NCI-H1092 (cell line): ENCODE measurements at places on chromosomes 12 and 14.

GRCh38 chr12:109139360-109139759 lies 23.0 kb downstream of the ACACB start:
- no peak for DNase-seq

- DNase-seq: no peak
Observed at GRCh38 chr12:110965574-110965973, 45.2 kb upstream of the MYL2 start.

DNA sequence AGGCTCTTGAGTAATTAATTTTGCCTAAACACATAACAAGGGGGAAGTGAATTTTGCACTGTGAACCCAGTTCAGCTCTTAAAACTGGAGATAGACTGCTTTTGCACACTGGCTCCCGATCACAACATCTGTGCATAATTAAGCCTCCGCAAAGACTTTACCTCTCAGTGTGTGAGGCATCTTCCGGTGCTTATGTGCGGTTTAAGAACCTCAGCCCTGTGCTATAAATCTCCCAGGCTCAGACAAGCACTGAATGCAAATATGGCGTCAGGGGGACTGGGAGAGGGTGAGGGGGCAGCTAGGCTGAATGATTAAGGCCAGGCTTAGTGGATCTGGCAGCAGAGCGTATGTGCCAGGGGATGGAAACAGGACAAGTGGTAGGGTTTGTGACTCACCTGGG lies 103.3 kb downstream of the ADCK1 start:
- no peak for DNase-seq

DNA sequence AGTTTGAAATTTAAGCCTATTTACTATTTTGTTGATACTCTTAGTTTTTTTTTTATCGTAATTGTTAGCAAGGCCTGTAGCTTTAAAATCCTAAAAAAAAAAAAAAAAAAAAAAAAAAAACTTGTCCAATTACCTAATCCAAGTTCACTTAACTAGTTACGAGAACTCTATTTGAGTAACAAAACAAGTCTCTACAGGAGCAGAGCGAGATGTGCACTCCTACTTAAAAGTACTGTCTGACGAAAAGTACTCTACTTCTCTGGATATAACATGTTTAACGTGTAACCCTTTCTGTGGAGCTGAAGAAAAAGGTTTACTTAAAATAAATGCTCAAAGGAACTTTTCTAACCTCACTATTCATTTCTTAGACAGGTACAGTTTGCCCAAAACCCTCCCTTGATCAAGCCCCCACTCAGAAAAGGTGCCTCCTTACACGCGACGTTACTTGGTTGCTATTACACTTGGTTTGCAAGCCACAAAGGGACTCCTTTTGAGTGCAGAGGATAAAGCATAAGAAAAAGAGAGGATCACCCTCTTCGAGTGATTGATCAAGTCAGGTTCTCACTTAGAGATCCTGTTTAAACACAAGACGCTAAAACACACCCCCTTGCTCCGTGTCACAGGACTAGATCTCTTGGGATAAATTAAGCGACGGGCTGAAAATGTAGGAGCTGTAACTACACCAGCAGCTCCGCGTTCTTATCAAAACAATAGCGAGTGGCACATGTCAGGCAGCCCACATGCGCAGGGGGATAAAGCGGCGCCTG lies 2.2 kb downstream of the BAZ1A start:
- no peak for DNase-seq

- DNase-seq: peak; percentile 83
Observed at GRCh38 chr14:37172024-37172869, at the start of gene SLC25A21. Gene SLC25A21, minus strand, starts transcription at chr14:37172606.

- DNase-seq: no peak
Observed at GRCh38 chr12:112537710-112538396, 119.1 kb downstream of the PTPN11 start.

DNA sequence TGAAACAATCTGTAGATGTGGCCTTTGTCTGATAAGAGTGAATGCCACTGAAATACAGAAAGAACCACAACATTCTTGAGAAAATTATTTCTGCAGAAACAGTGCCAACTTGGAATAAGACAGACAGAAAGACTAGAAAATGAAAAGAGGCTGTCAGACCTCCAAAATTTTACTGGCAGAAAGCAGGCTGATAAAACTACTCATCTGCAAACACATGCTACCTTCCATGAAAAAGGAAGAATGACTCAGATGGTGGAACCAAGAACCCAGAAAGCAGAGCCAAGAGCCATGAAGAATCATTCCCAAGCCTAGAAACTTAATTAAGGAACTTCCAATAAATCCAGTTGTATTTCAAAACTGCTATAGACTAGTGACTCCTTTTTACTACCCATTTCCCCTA lies 31.9 kb upstream of the OSBPL8 start:
- no peak for DNase-seq

- DNase-seq: no peak
Observed at GRCh38 chr12:81874586-81874985, 115.4 kb upstream of the PPFIA2 start.

GRCh38 chr12:12592930-12593329 lies 18.7 kb upstream of the CREBL2 start:
- no peak for DNase-seq

DNA sequence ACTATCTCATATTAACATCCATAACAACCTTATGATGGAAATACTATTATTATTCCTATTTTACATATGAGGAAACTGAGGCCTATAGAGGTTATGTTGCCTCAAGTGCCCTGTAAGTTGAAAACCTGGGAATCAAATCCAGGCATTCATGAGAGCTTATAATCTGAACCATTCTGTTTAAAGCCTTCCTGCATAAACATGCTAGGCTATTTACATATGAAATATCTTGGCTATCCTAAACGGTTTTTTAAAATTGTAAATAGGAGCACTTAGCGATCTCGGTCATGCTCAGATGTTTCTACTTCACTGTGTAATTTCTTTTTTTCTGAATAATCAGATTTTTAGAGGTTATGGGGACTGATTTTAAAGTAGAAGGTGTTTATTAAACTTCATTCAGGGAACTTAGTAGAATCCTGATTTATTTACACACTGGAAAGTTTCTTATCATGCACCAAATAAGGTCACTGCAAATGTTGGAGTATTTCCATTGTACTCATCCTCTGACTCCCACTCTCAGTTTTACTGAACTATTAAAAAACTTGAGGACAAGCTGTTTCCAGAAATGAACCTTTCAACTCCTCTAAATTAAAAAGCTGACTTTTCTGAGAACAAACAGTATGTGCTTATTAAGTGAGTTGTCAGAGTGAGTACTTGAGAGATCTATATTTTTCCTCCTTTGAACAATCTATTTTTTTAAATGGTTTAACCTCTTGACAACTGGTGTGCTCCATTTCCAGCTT lies 141.7 kb downstream of the PIK3C2G start:
- no peak for DNase-seq

DNA sequence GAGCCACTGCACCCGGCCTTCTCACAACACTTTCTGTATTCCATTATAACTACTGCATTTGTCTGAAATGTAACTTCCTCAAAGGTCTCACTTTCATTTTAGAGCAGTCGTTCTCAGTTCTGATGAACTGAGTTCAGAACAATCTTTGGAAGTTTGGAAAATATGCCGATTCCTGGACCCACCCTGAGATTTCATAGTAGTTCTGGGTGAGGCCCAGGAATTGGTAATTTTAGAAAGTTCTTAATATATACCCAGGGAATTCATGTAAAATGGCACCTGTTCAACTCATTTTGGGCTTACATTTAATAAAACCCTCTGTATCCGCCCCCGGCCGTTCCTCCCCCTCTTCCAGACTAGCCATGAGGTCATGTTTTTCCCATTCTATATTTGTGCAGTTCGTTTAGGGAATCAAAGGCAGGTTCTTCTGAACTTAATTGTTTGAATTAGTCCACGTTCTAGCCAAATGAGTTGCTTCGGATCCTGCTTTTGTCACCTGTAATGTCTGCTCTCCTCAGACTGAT lies 5.9 kb downstream of the GSG1 start:
- no peak for DNase-seq

- no peak for DNase-seq
Observed at GRCh38 chr12:96354844-96355534, 45.2 kb downstream of the CDK17 start.

DNA sequence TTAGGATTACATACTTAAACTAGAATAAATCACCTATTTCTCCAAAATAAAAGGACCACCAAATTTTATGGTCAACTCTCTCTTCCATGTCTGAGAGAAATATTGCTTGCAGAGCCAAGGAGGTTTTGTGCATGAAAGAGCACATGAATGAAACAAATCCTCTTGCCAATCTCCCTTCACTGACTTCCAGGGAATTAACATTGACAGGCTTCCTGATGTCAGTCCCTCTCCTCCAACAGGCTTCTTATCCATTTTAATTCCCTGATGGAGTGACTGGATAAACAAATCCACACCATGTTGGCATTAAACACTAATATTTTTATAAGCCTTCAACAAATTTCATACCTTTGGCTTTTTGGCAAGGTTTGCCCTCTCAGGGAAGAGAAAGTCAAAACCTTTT lies 45.3 kb upstream of the CNTN1 start:
- no peak for DNase-seq

DNA sequence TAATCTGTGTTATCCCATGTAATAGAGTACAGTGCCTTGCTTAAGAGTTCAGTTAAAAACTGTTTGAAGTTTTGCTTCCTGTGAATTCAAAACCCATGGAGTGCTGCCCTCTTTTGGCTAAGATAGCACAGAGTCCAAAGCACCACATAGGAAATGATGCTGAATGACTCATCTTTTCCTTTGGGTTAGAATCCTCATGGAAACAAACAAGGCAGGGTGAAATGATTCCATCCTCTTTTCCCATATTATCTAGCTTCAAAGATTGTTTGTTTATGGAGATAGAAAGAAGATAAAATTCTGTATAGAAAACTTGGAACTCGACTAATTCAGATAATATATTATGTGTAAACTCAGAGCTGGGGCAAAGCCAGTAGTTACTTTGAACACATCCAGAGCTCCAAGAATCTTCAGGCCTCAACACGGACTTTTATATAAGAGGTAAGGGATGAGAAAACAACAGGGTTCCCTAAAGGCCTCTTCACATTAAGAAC lies 87.4 kb downstream of the OTOGL start:
- DNase-seq: peak; percentile 8

- DNase-seq: no peak
Observed at GRCh38 chr14:102778338-102779083, 1.3 kb downstream of the TRAF3 start.

- DNase-seq: no peak
Observed at GRCh38 chr14:52021957-52022600, 32.7 kb downstream of the RTRAF start.

- DNase-seq: no peak
Observed at GRCh38 chr12:91053951-91054715, 3.7 kb downstream of the KERA start.

DNA sequence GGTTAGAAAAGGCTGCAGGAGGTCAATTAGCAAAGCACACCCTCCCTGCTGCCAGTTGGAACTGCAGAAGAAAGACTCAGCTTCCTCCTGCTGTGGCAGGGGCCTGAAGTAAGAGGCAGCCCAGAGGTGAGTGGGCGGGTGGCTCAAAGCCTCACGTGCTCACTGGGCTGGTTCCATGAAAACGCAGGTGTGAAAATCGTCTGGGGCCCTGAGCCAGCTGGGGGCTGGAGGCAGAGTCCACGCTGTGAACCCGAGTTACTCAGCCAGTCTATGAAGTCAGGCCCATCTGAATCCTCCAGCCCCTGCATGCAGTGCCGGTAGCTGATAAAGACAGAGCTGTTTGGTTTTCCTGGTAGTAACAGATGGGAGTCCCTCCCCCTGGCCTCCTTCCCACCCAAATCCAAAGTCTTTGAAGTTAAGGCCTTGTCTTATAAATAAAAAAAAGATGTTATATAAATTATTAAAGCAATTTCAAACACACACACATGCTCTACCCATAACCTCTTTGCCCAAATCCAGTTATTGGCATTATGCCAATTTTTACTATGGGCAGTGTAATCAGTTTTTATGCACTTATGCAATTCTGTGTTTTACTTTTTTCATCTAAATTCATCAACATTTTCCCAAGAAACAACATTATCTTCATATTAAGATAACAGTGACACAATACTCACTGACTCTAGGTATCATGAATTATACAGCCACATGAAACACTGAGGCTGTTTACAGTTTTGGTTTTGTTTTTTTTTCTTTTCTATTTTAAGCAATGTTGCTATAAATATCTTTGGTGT lies 57.9 kb upstream of the PNMA1 start:
- DNase-seq: no peak

GRCh38 chr12:127363392-127363791 lies 903.6 kb upstream of the TMEM132C start:
- DNase-seq: no peak

GRCh38 chr14:76968621-76969063 lies 59.9 kb downstream of the IRF2BPL start:
- DNase-seq: peak; percentile 78

GRCh38 chr12:53097207-53097563 lies 282 bp upstream of the IGFBP6 start:
- DNase-seq: no peak

- no peak for DNase-seq
Observed at GRCh38 chr14:65255029-65255545, 152.8 kb upstream of the MAX start.
